ENCODE measurements at places on chromosomes 12 and 14.

DNA sequence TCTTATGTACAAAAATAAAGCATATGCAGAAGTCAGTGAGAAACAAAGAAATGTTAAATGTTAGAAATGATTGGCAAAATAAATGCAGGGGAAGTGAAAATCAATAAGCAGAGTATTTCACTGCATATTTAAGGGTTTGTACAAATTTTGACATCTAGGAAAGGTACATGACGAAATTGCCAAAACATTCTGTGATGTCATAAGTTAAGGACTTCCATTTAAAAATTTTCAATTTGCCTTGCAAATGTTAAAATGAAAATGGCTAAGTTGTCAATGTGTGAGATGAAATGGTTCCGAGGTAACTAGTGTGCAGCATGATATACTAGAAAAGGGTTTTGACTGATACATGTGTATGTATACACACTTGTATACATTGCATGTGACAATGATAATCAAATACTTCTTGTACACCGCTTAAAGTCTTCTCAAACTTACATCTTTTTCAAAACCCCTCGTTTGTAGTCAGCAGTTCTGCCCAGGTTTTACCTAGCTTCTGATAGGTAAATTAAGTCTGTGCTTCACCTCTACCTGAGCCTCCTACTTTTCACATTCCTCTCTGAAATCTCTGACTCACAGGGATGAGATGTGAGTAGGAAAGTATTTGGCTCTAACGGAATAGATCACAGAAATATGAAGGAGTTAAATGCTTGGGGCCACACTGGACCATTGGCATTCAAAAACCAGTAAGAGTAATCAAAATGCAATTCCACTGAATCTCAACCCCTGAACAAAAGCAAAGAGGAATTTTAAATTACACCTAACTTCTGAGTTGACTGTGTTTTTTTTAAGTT lies 442.4 kb upstream of the FOXG1 start:
- DNase-seq = no peak

DNA sequence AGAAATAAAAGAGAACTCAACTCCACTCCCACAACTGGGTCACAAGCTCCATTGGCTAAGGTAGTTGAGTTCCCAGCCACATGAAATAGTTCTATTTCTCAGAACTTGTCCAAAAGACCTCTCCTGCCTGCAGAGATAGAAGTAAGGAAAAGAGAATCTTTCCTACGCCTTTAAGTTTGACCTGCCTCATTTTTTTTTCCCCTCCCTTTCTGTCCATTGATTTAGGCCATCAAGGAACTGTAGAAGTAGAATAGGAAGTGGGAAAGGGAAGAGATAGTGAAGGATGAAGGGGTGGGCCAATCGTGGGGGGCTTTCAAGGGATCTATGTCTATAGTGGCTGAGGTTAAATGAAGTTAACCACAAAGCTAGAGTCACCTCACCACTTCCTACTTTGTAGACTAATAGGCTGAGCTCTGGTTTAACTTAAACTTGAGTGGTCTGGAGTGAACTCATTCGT lies 13.9 kb upstream of the NUDT4 start:
- DNase-seq = no peak

- no peak for DNase-seq
Measured at GRCh38 chr12:131091413-131091975, 137.8 kb downstream of the ADGRD1 start.

- no peak for DNase-seq
Measured at GRCh38 chr14:68951035-68951797, 27.9 kb downstream of the ACTN1 start.
